ENCODE measurements at places on chromosomes 6 and 20.

GRCh38 chr6:137161949-137162348 lies 11.5 kb downstream of the IL22RA2 start:
- DNase-seq: no peak

GRCh38 chr6:112781241-112781640 lies 434.1 kb downstream of the RFPL4B start:
- no peak for DNase-seq

GRCh38 chr6:118542184-118542952 lies 5.7 kb upstream of the PLN start:
- DNase-seq: no peak

GRCh38 chr6:163439997-163440396 lies 25.5 kb downstream of the QKI start:
- no peak for DNase-seq

- DNase-seq: no peak
These were observed 219.9 kb upstream of the GMDS start for GRCh38 chr6:2465336-2465735.

DNA sequence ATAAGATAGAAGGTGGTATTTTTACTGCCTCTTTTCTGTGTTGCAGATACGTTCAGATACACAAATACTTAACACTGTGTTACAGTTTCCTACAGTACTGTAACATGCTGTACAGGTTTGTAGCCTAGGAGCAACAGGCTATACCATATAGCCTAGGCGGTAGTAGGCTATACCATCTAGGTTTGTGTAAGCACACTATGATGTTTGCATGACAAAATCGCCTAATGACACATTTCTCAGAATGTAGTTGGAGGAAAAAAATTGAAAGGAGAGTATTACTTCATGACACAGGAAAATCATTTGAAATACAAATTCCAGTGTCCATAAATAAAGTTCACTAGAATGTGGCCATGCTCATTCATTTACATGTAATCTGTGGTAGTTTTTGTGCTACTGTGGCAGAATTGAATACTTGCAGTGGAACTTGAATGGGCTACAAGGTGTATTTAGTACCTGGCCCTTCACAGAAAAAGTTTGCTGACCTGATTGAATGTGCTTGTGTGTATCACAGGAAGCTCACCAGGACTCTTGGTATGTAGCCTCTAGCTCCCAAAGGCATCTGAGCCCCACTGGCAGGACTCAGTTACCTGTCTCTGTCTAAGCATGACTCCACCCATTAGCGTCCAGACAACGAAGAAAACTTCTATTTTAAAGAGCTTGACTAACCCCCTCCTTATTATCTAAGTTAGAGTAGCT lies 18.8 kb downstream of the TOP1 start:
- DNase-seq: no peak

- no peak for DNase-seq
These were observed 68.8 kb downstream of the CLIC5 start for GRCh38 chr6:45946887-45947286.

All from stimulated activated CD4-positive, alpha-beta T cell treated with anti-CD3 and anti-CD28 coated beads, Interleukin-1b, Interleukin-23, amount 100 ng/mL, for 1 hour (primary cell).